ENCODE measurements at places on chromosomes 16 and 17.

DNA sequence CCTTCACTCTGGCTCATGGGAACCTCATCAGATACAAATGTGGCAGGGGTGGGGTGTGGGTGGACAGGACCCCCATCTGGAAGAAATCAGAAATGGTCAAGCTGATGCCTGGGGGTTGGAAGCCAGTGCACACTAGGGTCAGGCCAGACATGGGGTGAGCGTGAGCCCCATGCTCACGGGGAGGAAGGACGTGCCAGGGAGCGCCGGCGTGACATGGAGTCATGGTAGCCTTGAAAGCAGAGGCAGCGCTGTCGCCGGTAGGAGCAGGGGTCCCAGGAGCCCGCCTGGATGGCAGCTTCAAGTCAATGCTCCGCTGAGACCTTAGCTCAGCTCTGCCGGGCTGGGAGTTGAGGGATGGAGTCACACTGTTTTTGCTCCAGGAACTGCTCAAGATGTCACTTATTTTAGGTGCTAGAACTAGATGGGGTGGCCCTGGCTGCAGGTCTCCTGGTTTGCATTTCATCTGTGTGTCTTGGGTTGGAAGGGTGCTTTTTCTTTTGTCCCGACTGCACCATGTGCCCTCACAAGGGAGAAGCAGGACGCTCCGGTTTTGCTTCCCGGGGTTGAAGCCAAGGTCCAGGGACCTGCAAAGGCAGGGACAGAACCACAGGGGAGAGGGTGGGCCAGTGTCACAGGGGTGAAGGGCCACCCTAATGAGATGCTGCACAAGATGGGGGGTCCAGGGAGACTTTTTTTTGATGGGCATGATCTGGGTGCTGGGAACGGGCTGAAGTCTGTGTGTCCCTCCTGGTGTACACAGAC is 51.4 kb downstream of the USP22 start:
- no peak for DNase-seq

- no peak for DNase-seq
These were observed 43.8 kb downstream of the NOG start for GRCh38 chr17:56637254-56637653.

DNA sequence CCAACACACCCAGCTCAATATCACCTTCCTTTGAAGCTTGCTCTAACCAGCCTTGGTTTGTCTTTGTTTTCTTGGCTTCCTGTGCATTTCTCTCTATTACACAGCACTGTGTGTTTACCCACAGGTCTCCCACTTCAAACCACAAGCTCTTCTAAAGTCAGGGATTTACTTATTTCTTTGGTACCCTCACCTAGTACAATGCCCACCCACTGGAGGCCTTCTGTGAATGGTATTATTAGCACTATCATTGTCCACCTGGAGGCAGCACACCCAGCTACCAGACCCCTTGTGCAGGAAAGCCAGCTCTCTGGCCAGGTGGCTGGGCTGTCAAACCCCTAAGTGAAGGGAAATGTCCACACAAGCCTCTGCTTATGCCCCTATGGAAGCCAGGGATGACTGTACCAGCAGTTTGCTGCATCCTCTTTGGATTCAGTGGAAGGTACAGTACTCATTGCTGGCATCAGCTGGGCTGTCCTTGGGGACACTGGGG is 9.4 kb upstream of the TOP2A start:
- no peak for DNase-seq

DNA sequence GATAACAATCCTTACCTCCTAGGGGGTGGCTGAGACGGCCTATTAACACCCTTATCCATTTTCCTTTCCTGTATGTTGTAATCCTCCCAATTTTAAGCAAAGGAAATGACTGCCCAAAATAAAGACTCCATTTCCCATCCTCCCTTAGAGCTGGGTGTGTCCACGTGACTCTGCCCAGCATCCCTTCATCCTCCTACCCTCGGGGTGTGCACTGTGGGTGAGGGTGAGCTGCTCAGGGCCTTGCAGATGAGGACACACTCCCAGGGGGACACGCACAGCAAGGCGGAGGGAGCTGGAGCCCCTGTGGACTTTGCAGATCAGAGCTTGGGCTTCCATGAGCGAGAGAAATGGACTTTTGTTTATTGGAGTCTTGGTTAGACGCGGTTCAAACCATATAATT is 186.8 kb downstream of the IRF8 start:
- no peak for DNase-seq

GRCh38 chr16:9965079-9965478 is 217.1 kb downstream of the GRIN2A start:
- DNase-seq, result no peak

DNA sequence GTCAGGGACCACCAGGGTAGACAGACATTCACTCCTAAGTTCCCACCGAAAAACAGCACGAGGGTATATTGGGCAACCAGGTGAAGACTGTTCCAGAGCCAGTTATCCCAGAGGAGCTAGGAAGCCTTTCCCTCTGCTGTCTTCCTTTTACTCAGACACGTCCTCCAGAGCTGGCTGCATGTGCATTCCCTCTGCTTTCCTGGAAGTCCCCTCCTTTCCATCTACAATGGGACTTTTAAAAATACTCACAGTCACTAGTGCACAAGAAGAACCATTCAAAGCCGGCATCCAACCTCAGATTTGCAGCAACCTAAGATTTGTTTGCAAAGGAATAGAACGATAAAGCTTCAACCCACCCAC is 32.5 kb upstream of the CRISPLD2 start:
- DNase-seq, result peak; percentile 32

GRCh38 chr16:49596068-49596467 is 222.5 kb downstream of the C16orf78 start:
- no peak for DNase-seq

GRCh38 chr16:50731989-50732832 is 9.7 kb upstream of the CYLD start:
- DNase-seq, result no peak

DNA sequence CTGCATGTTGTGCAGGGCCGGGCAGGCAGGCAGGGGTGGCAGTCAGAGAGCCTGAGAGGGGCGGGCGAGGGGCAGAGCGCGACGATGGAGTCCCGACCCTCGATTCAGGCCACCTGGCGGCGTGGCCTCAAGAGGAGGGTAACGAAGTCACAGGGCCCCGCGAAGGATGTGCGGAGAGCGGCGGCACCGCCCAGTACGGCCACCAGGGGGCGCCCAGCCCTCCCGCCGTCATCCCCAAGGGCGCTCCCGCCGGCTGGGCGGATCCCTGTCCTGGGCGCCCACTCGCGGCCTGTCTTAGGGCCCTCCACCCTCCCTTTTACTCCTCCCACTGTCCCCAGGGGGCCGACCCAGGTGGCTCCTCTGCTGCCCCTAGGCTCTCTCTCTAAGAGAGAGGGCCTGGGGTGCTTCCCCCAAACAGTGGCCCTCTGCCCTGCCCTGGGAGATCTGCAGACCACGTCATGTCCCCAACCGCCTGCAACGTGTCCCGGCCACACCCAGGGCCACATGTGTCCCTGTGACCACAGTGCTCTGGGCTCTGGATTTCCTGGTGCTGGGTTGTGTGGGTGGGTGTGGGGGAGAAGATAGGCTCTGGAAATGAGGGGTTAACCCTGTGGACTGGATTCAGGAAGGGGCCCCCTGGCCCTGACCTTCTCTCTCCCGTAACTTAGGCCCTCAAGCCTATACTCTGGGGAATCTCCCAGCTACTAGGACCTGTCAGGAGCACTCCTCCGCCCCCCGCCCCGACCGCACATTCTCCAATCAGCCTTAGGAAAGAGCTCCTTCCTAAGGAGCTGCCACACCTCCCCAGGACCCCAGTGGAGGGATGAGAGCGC is 5.9 kb downstream of the DPEP2 start:
- peak; percentile 80 for DNase-seq

DNA sequence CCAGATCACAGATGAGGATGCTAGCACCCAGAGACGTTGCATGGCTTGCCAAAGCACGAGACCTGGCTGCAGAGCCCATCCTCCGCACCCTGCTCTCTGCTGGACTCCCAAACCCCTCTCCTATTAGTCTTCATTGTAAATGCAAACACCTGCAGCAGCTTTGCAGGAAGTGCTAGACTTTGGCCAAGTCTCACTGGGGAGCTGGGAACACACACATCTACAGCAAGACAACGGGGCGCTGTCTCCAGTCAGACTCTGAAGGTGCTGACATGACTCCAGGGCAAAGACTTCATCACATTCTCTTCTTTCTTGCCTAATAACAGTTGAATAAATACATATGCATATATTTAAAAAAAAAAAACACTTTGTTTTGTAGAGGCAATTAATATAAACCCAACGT is 43.8 kb downstream of the CYTH1 start:
- no peak for DNase-seq

DNA sequence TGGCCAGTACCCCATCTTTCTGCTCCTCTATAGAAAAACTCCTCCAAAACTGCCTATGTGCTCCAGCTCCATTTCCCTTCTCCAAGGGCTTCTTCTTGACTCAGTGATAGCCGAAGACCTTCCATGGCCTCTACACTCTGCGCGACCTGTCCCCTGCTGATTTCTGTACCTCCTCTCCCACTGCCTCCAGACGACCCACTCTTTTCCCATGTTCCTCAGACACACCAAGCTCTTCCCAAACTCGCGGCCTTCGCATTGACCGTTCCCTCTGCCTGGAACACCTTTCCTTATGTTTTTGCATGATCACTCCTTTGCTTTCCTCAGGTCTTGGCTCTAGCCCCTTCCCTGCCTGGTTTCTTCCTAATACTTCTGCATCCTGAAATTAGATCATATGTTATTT is 255.6 kb upstream of the SDK2 start:
- no peak for DNase-seq

DNA sequence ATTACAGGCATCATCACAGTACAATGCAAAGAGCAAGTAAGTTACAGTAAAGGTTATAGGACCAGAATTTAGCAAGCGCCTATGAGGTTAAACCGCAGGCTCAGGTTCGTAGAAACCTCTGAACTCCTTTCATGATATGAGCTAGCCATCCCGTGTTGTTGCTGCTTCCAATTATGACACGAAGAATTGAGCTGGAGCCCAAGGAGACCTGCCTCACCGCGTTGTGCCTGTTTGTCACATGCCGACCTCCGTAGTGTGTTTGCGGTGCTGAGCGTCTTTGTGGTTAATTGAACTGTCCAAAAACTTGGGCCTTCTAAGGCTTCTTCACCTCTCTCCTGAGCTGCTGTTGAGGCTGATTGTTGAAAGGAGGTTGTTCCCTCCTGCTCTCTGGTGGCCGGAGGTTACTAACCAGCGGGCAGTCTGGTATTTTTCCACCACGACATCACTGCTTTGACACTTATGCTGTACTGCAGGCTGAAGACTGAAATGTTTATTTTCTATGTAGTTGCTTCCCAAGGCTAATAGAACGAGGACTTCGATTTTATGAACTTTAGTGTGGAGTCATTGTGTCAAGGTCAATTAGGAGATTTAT is 67.5 kb downstream of the SEC14L1 start:
- peak; percentile 26 for DNase-seq

All from DMS53 (cell line).